Motor neuron (in vitro differentiated cells): ENCODE measurements at places on chromosomes 12 and 14. TPM values are rescaled to one million over a fixed set of nuclear protein-coding genes. Genes with fewer than 3 reads are reported as not detected.

The KLHDC2 gene
- 53.3 and 55.2 TPM in 2 replicates for total RNA-seq

- peak; percentile 23 for ATAC-seq
Measured at GRCh38 chr14:41925409-41925808, 318.7 kb downstream of the LRFN5 start.

- ATAC-seq: no peak
Measured at GRCh38 chr12:61095111-61095510, 1165.1 kb upstream of the USP15 start.

The TPH2 gene
- total RNA-seq: 0.40 and 0.89 TPM in 2 replicates

DNA sequence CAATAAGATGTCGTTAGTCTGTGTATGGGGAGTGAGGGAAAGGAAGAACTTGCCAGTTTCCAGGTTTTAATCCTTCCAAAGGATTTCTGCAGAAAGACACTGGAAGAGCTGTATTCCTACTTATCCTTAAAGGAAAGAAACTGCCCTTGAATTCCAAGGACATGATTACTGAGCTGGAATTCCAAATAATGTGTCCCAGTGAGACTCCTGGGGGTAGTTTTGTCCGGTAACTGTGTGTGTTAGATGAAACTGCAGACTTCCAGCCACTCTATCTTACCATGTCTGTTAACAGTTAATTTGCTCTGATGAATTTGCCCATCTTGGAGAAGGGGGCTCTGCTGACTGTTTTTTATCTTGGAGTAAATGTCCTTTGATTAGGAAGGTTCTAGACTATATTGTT is 33.0 kb downstream of the CKB start:
- ATAC-seq: no peak

DNA sequence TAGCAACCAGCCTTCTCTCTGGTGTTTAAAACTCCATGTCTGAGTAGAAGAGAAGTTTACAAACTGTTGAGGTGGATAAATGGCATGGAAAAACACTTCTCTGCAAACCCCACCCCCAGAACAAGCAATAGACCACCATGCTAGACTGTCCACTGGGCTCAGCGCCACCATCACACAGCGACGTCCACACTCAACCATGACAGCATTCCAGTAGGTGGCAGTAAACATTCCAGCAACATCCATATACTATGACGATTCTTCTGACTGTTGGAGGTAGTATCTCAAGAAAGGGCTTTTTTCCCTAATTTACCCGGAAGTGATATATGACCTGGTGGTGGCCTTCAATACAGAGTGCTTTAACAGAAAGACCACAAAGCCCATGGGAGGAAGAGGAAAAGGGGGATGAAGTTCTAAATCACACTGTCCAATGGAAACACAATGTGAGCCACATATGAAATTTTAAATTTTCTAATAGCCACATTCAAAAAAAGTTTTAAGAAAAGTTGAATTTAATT is 152.2 kb downstream of the SLC15A4 start:
- ATAC-seq: no peak

- no peak for ATAC-seq
Measured at GRCh38 chr14:63737582-63738006, 9.7 kb upstream of the SGPP1 start.

The MNAT1 gene
- 55.3 and 63.2 TPM in 2 replicates for total RNA-seq

- no peak for ATAC-seq
Measured at GRCh38 chr12:49970658-49971057, 2.1 kb upstream of the AQP6 start.

The SMIM10L1 gene
- total RNA-seq: 14.7 and 15.7 TPM in 2 replicates

The ADCY4 gene
- total RNA-seq: 0.43 TPM in 1 of 2 replicates, not detected in the other

GRCh38 chr14:80135305-80136088 is 75.8 kb downstream of the DIO2 start:
- no peak for ATAC-seq

- ATAC-seq: no peak
Measured at GRCh38 chr14:60859525-60859924, 121.4 kb downstream of the TRMT5 start.

DNA sequence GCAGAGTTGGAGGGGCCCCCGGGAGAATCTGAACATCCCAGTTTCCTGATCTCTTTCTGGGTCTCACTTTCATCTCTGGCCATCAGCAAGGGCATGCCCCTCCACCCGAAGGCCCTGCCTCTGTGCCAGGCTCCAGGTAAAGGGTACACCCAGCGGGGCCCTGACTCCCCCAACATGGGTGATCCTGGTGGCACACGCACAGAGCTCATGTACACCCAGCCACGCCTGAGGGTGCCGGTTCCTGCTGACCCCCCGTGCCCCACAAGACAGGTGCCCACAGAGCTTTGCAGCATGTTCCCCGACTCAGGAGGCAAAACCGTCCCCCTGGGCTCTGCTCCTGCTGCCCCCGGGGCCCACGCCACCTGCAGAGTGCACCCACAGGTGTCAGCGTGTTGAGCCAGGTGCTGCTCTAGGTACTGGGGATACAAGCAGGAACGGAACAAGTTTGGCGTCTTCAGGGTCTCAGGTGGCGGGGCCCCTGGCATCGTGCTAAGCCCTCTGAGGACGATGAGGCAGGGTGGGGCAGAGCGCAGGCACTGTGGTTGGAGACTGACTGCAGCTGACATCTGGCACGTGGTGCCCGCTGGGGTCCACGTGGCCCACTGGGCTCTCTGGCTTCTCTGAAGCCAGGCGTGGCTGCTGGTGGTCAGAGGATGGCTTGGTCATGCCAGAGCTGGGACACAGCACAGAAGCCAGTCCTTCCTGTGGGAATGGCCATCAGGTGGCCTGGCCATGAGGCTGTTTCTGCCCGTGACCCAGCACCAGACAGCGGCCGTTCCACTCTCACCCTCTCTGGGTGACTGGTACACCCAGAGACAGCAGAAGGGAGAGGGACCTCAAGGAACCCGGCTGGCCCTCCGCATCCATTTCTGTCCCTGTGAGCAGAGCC is 13.8 kb downstream of the BAG5 start:
- no peak for ATAC-seq

DNA sequence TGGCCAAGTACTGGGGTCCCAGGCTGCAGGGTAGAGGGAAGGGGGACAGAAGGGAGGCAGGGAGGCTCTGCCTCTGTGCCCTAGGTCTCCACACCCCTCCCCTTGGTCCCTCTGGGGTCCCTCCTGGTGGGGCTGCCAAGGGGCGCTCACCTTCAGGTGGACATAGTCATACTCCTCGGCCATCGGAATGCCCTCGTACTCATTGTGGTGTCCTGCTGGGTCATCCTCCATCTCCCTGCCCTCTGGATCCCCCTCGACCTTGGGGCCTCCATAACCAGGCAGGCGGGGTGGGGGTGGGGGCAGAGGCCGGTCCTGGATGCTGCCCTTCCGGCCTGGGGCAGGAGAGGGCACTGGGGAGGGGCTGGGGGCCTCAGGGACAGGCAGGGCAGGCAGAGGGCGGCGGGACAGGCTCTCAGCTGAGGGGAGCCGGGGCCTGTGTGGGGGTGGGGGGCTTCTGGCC is 5.8 kb downstream of the EFS start:
- ATAC-seq: no peak

GRCh38 chr12:123808167-123808566 is 46.1 kb downstream of the DNAH10 start:
- ATAC-seq: no peak
